ENCODE measurements at places on chromosomes 7 and 10. TPM values are rescaled to one million over a fixed set of nuclear protein-coding genes. Genes with fewer than 3 reads are reported as not detected.

DNA sequence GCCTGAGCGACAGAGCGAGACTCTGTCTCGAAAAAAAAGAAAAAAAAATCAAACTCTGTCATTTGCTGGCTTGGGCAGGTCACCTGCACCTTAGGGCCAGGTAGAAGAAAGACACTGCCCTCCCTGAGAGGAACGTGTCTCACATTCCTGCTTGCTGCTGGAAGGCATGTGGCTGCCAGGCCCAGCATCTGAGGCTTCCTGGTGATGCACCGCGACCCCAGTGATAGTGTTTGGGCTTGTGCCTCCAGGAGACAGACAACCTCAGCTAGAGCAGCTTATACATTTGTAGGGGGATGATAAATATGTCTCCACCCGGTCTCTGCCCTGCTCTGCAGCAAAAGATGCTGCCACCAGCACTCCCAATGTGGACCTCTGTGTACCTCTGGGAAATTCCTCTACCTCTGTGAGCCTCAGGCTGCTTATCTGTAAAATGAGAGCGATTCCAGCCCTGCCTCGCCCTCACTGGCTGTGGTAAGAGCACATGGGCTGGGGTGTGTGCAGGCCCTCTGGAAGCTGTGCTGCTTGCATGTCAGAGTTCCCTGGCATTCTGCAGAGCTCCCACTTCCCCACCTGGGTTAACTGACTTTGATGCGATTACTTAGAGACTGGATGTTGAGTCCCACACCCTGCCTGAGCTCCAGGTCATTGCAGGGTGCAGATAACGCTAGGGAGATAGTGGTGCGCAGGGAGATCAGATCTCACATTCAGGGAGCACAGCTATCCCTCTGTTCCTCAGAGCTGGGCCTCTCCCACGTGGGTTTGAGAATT is 19.9 kb downstream of the SLC29A3 start:
- no peak for DNase-seq

DNA sequence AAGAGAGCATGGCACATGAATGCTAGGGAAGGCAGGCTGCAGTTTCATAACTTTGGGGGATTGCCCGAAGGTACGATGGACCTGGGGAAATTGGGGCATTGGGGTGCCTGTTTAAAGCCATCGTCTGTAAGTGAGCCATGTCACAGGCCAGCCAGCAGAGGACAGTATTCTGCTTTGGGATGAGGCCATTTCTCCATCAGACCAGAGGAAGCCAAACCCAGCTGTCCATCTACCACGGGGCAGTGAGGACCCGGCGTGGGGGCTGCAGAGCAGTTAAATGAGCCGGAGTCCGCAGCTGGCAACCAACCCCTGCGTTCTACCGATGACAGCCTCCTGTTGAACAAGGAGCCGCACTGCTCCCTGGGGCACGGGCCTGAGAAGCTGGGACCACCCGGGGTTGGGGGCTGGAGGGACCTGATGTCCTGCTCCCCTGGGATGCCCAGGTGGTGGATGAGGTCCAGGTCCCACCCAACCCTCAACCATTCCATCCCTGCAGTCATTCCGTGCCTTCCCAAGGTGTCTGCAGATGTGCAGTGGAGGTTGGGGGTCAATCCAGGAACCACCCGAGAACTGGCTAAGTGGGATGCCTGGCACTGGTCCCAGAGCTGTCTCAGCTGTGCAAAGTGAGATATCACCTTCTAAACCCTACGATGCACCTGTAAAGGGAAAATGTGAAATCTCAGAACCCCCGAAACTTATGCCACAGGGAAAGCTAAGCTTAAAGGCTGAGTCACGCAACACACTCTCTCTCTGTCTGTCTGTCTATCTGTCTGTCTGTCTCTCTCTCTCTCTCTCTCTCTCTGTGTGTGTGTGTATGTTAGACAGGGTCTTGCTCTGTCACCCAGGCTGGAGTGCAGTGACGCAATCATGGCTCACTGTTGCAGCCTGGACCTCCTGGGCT is 12.1 kb upstream of the RHBDD2 start:
- DNase-seq, result peak; percentile 70

GRCh38 chr7:66732439-66732838 is 8.1 kb upstream of the RABGEF1 start:
- DNase-seq, result no peak

- DNase-seq, result no peak
Observed at GRCh38 chr10:120788771-120789170, 62.4 kb upstream of the WDR11 start.

GRCh38 chr7:74475987-74476350 is 22.3 kb downstream of the GTF2IRD1 start:
- no peak for DNase-seq

DNA sequence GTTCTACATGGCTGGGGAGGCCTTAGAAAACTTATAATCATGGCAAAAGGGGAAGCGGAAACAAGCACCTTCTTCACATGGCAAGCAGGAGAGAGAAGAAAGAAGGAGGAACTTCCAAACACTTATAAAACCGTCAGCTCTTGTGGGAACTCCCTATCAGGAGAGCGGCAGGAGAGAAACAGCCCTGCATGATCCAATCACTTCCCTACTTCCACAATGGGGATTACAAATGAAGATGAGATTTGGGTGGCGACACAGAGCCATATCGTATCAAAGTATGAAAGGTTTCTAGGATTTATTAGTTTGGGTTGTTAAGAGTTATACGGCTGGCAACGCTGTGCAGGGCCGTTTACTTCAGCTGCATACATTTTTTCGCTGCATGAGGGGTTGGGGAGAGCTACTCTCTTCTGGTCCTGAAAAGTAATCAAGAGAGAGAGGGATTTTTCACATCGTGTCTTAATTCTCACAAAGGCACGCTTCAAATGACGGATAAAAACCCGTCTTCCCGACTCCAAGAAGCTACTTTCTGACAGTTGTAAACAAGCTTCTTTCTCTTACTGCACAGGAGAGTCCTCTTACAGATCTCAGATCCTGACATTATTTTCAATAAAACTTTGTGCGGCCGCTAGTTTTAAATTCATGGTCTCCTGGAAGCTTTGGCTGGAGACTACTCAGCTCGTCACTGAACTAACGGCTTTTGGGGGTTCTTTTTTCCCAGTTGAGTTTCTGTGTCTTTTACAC is 751 bp upstream of the GTPBP10 start:
- DNase-seq, result no peak

GRCh38 chr10:103564776-103565520 is 71.4 kb downstream of the NEURL1 start:
- peak; percentile 60 for DNase-seq

ENTPD1 gene
- 111 TPM for total RNA-seq

PDE6C gene
- total RNA-seq, result not detected

DNA sequence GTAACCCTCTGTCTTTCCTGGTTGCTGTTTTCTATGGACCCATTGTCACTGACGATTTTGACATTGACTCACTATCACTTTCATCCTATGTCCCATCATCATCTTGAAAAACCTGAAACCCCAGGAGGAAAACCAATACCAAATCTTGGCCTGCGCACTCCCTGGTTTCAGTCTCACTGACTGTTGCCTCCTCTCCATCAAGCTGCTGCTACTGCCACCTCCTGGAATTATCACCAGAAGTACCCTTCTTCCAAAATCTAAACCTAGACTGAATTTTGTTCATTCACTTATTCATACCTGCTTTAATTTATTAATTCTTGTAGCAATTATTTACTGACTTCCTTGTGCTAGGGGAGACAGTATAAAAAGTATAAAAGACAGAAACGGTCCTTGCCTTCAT is 44.5 kb upstream of the ACBD5 start:
- peak; percentile 59 for DNase-seq

DNA sequence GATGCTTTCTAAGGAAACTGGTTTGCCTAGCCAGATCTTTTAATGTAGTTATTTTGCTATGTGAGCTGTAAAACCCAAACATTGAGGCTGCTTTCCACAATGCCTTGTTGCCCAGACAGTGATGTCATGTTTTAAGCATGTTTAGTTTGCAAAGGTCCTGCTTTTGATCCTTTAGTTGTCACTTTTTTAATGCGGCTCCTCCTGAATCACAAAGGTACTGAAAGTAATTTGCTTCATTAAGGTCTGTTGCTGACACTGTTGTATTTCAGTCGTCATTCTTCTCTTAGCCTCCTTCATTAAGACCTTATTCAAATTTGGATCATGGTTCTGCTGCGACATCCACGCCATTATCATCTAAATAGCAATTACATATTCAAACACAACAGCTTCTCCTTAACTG is 10.6 kb downstream of the RPA3 start:
- no peak for DNase-seq

TYW1 gene
- 25.5 TPM for total RNA-seq

GRCh38 chr10:77229704-77230103 is 407.9 kb downstream of the KCNMA1 start:
- DNase-seq, result no peak

MET gene
- total RNA-seq, result 0.33 TPM

DNA sequence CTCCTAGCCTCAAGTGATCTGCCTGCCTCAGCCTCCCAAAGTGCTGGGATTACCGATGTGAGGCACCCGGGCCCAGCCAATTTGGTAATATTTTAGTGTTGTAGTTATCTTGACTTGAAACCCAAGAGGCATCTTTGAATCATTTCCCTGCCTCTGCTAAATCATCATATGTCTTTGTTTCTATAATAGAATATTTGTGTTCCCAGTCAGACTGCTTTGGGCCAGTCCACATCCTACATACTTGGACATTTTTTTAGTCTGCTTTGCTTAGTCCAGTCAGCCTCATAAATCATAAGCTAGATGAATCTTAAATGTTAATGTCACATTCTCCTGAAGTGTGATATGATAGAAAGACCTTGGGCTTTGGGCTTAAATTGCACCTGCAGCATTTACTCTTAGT is 5.9 kb downstream of the STAM start:
- DNase-seq, result no peak

- no peak for DNase-seq
Observed at GRCh38 chr7:56009695-56010094, 41.5 kb downstream of the PSPH start.

GRCh38 chr10:33975481-33975880 is 641.0 kb upstream of the NRP1 start:
- no peak for DNase-seq

- DNase-seq, result no peak
Observed at GRCh38 chr10:56928714-56929113, 567.7 kb upstream of the ZWINT start.

DNA sequence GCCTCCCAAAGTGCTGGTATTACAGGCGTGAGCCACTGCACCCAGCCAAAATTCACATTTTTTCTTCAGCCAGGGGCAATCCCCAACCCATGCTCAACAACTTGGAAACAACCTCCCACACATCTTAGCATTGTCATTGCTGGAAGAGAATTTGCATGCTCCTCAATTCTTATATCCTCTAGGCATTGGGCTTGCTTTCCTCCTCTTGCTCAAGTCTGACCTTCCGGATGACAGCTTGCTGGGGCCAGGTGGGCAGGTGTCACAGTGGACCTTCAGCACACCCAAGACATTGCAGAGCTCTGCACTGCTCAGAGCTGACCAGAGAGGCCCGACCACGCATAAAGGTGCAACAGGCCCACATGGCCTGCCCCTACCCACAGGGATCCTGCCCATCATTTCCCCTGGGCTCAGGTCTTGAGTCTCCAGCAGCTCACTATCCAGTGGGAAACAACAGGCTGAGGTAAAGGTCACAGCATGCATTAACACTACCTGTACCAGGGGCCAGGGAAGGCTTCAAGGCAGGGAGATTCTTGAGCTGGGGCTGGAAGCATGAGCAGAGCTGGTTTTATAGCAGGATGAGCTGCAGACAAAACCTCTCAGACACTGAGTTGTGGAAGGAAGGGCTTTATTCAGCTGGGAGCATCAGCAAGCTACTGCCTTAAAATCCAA is 6.8 kb upstream of the GPR15LG start:
- no peak for DNase-seq

LHPP gene
- 4.4 TPM for total RNA-seq

GCK gene
- 0.24 TPM for total RNA-seq

ANXA8L1 gene
- total RNA-seq, result not detected

- DNase-seq, result no peak
Observed at GRCh38 chr7:156827587-156828203, 65.3 kb downstream of the LMBR1 start.

GRCh38 chr10:106387063-106387462 is 777.4 kb downstream of the SORCS1 start:
- no peak for DNase-seq

RHOBTB1 gene
- not detected for total RNA-seq

- DNase-seq, result no peak
Observed at GRCh38 chr10:70981171-70981836, 92.9 kb upstream of the PCBD1 start.

- DNase-seq, result no peak
Observed at GRCh38 chr7:78510580-78511188, 712.1 kb downstream of the PHTF2 start.

TLX1 gene
- not detected for total RNA-seq

DNA sequence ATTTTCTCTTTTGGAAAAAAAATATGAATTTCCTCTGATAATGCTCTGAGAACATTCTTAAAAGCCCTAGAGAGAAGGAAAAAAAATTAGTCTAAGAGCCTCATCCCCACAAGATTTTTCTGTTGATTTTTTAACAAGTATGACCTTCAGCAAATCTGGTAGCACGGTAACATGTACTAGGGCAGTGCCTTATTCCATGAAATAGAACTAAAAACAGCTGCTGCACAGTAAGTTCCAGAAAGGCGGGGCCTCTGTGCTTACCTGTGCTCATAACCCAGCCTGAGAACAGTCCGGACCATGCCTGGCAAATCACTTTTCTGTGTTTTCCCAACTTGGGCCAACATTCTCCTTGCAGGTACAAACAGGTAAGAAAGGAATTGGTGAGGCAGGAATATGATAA is 519.1 kb upstream of the AKR1E2 start:
- DNase-seq, result no peak

- DNase-seq, result no peak
Observed at GRCh38 chr7:105861224-105861623, 15.2 kb downstream of the ATXN7L1 start.

GRCh38 chr10:46524472-46525176 is 31.8 kb downstream of the GPRIN2 start:
- peak; percentile 54 for DNase-seq

- DNase-seq, result no peak
Observed at GRCh38 chr7:73353243-73353642, 25.3 kb downstream of the FKBP6 start.

- DNase-seq, result no peak
Observed at GRCh38 chr7:66609176-66609575, 19.5 kb upstream of the KCTD7 start.

DNA sequence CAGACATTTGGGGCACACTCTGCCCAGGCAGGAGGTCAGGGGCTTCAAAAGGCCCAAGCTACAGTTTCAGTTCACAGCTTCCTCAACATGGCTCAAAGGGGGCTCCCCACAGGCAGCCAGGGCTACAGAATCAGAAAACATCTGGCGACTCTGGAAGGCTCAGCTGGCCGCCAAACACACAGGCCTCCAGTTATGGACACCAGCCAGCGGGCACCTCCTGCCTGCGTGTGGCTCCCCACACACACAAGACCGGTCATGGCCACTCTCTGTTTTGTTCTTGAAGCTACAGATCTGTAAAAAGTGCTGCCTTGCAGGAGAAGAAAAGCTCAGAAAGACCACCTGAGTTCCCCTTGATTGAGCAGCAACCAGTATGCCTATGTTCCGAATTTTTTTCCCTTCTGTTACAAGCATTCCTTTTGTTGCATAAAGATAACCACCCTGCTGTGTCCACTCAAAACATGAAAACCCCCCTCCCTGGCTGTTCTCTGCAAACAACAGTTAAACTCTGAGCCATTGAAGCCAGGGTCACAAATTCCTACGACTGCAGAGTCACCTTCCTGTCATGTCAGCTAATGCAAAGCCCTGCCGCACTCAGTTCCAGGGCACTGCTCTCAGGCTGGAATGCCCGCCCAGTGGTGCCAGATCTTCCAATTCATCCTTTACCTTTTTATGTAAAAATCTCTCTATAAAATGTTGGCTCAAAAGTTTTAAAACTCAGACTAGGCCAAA is 33.6 kb downstream of the VSTM4 start:
- no peak for DNase-seq

GRCh38 chr10:69101451-69102095 is 13.7 kb downstream of the SRGN start:
- peak; percentile 81 for DNase-seq

GRCh38 chr10:84065804-84066601 is 73.3 kb upstream of the GHITM start:
- no peak for DNase-seq
